Mesothelial cell of epicardium (in vitro differentiated cells): ENCODE measurements at places on chromosomes 5 and 9. TPM values are rescaled to one million over a fixed set of nuclear protein-coding genes. Genes with fewer than 3 reads are reported as not detected.

- DNase-seq = no peak
Observed at GRCh38 chr5:112349371-112349770, 69.7 kb downstream of the EPB41L4A start.

GRCh38 chr5:62354028-62354874, 48.2 kb downstream of the KIF2A start:
- no peak for DNase-seq

DNA sequence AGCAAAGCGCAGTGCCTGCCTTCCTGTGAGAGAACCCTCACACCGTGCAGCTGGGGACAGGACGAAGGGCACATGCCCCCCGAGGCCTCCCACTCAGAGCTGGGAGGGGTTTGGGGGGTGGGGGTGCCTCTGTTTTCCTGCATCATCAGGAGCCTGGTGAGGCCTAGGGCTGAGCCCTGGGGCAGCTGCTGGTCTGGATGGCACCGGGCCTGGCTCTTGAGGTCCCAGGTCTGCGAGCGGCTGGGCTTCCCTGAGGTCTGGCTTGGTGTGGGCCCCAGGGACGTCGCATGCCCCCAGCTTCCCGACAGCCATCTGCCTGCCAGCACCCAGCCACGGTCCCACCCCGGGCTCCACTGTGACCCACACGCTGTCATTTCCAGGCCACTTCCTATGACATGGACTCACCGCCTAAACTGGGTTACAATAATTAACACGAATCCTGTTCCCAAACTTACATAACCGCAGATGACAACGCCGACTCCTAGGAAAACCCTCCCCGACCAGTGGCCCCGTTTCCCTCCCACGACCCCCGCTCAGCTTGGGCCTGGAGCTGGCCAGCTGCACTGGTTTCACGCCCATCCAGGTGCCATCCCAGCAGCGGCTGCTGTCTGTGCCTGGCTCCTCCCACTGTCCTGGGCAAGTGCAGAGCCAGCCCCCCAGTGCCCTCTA, 8.7 kb downstream of the NACC2 start:
- no peak for DNase-seq

GRCh38 chr9:129934780-129935179, 99.5 kb downstream of the USP20 start:
- no peak for DNase-seq

Gene TAF11L14
- total RNA-seq = not detected in 3 replicates

- DNase-seq = no peak
Observed at GRCh38 chr5:72602696-72603685, 95.8 kb upstream of the ZNF366 start.

GRCh38 chr9:120545701-120546550, 34.0 kb downstream of the CDK5RAP2 start:
- DNase-seq = no peak

GRCh38 chr5:68482199-68482598, 266.6 kb downstream of the PIK3R1 start:
- no peak for DNase-seq

Gene NKD2
- total RNA-seq = 52.8 to 65.1 TPM (median 63.4 TPM) in 3 replicates

DNA sequence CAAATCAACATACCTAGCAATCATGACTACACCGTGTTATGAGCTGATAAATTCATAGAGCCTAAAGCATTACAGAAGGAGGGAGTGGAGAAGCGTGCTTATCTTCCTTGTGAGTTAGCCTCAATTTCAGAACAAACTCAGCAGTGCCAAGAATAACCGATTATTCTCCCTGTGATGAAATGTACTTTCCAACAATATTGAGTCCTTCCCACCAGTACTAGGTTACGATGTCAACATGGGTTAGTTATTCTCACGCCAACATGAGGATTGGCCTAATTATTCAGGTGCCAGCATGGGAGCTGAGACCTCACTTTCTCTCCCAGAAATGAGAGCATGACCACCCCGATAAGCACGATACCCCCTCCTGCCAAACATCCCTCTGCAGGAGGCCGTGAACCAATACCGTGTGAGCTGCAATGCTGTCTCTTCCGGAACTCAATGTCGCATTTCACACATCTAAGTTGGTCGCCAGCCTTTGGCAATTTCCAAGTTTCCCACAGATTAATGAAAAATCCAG, 193.7 kb downstream of the ENC1 start:
- DNase-seq = no peak

GRCh38 chr5:85479849-85480248, 1095.2 kb upstream of the EDIL3 start:
- DNase-seq = no peak

DNA sequence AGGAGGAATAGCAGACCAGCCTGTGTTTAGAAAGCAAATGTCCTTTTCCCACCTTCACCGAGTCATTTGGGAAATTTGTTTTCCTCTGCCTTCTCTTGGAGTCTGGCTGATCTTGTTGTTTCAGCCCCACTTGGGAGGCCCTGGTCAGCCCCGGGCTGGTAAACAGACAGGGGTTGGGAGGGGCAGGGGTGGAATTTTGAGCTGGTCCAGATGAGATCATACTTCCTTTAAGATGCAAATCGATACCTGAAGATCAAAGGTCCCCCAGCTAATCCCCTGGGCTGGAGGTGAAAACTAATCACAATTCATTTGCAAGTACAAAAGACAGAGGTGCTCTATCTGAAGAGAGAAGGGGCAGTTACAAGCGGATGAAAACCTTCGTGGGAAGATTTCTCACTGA, 118.4 kb downstream of the PAPPA start:
- no peak for DNase-seq

GRCh38 chr5:36696059-36696673, 89.8 kb downstream of the SLC1A3 start:
- DNase-seq = no peak

Gene GARIN3
- total RNA-seq = not detected in 3 replicates

- DNase-seq = no peak
Observed at GRCh38 chr9:126534431-126535186, 79.1 kb upstream of the LMX1B start.

Gene MAN1B1
- 61.1 to 65.1 TPM (median 61.2 TPM) in 3 replicates for total RNA-seq

Gene PPP2R2B
- 18.2 to 20.2 TPM (median 19.7 TPM) in 3 replicates for total RNA-seq

- no peak for DNase-seq
Observed at GRCh38 chr5:153670101-153670500, 179.6 kb downstream of the GRIA1 start.

DNA sequence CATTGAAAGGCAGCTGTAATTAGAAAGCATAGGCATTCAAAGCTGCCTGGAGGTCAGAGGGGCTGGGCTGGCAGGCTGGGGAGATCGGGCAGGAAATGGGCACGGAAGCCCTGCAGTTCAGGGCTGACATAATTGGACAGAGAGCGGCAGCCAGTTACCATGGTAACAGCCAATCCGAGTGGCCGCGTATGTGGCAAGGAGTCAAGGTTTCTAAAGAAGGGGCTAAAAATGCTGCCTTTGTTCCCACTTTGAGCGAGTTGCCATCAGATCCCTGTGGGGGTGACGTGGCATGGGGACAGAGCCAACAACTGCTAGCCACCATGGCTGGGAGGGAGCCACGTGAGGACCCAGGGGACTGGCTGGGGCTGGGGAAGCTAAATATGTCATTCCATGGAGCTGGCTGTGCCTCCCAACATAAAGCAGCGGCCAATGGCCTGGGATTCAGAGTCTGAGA, 44.7 kb upstream of the NDFIP1 start:
- DNase-seq = no peak

DNA sequence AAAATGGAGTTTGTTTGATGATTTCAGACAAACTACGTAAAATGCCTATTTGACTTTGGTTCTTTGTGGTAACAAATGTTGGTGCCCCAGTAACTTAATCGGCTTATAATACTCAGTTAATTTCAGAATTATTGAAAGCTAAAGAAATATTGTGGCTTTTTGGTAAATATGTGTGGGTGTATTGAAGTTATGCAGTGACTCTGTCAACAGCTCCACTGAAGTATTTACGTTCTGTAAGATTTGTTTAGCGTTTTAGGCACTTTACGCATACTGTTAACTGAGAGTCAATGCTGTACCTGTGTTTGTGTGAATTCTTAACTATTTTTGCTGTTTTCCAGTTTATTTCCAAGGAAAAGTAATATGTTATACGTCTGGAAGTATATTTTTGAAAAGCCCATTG, 2.2 kb downstream of the RAD23B start:
- DNase-seq = no peak

Gene IRX1
- 68.5 to 71.5 TPM (median 68.6 TPM) in 3 replicates for total RNA-seq

- DNase-seq = no peak
Observed at GRCh38 chr5:3344671-3345070, 251.0 kb upstream of the IRX1 start.

- DNase-seq = no peak
Observed at GRCh38 chr9:4986783-4987182, 1.7 kb downstream of the JAK2 start.

GRCh38 chr5:110362261-110362660, 364.2 kb downstream of the TMEM232 start:
- no peak for DNase-seq

GRCh38 chr9:83060556-83060955, 2.4 kb downstream of the RASEF start:
- no peak for DNase-seq

Gene PCDHA1
- total RNA-seq = not detected in 3 replicates

DNA sequence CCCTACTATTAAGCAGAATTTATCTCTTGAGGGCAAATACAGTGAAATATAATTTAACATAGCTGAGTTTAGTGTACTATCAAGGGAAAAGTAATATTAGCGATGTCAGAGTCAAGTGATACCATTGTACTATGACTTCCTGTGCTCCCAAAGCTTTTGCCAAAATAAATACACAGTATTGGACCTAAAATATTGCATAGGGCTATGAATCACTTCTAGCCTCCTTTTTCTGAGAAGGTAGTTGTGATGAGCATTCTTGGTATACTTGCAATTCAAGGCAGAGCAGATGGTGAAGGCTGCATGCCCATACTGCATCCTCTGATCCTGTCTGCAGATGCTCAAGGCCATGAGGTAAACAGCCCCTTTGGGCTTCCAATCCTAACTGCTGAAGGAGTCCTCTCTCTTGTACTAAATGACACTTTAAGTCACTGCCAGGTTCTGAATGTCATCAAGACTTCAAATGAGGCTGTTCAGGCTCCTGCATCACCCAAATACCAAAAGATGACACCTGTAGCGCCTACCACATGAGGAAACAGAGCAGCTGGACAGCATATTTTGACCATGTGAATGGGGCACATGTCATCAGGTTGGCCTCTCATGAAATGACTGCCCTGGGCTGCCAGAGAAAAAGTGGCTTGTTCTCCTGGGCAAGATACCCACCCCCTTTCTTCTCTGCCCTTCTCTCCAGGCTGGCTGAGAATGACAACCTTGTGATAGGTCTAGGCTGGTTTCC, 29.7 kb upstream of the PPP2CA start:
- no peak for DNase-seq

DNA sequence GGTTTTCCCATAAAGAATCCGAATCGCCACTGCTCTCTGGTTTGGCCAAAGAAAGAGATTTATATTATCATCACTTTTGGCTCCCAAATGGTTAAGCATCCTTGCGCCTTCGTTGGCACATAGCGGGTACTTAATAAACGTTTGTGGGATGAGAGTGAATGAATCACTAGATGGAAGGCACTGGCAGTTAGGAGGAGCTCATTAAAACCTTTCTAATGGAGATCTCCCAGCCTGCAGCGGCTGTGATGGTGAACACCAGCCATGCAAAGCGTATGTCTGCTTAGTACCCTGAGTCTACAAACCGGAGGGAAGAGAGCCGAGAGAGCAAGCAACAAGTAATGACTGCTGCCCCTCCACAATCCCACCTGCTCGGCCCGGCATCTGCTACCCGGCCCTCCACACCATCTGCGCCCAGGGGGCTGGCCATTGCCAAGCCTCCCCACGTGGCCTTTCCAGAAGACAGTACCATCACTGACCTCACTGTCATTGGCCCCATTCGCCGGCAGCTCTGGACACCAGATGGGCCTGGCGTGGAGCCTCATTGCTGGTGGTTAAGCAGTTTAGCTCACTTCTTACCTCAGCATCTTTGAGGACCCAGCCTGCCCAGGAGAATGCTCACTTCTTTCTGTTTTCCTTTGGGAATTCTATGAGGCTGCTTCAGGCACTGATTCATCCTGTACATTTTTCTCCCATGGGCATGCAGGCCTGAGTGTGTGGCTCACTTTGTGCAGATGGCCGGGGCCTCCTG, 39.3 kb upstream of the ANKRD33B start:
- DNase-seq = no peak

GRCh38 chr5:175750511-175750931, 92.7 kb downstream of the HRH2 start:
- no peak for DNase-seq

Gene LRRC19
- total RNA-seq = not detected in 3 replicates

Gene KCNIP1
- 1.3 to 2.3 TPM (median 1.5 TPM) in 3 replicates for total RNA-seq

GRCh38 chr5:16037121-16037845, 142.3 kb downstream of the MARCHF11 start:
- DNase-seq = no peak

- DNase-seq = no peak
Observed at GRCh38 chr5:56095579-56096102, 100.9 kb upstream of the IL6ST start.

Gene EGFL7
- total RNA-seq = 35.6 to 39.3 TPM (median 38.2 TPM) in 3 replicates

- no peak for DNase-seq
Observed at GRCh38 chr5:34740389-34740806, 84.3 kb downstream of the RAI14 start.

Gene CDC20B
- total RNA-seq = 0.09 to 0.16 TPM in 2 of 3 replicates, not detected in the other

DNA sequence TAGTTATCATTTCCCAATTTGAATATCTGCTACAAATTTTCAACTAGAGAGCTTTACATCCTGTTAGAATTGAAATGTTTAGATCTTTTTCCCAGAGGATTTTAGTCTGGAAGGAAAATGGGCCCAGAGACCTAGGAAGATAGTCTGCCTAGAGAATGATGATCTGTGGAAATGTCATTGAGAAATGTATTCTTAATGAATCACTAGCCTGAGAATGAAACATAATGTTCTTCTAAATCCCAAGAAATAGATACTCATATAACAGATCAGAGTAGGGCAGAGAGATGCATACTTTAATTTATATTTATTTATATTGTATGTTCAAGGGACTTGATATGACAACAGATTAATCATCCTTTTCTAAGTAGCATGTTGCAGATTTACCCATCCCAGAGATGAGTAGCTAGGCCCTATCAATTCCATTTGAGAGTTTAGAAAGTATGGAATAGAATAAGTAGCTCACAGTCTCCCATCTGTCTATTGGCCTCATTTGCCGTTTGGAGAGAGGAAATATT, 25.1 kb upstream of the SLC44A1 start:
- DNase-seq = no peak

DNA sequence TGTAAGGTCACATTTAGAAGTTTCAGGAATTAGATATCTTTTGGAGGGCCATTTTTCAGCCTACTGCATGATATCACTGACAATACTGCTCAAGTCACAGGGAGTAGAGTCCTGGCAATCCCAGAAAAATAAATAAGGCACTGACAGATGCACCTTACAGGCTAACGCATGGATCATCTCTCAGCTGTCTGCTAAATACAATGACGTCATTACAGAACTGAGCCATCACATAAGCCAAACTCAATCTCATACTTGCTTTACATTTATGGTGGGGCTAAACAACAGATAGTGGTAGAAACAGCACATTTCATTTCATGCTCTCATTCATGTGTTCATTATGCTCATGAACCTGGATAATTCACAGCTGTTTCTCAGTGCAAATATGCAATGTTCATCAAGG, 243.7 kb downstream of the SEMA5A start:
- DNase-seq = no peak

Gene NTNG2
- 6.4 to 8.3 TPM (median 8.1 TPM) in 3 replicates for total RNA-seq

Gene CAAP1
- total RNA-seq = 18.7 to 23.6 TPM (median 19.5 TPM) in 3 replicates

GRCh38 chr9:37904445-37905130, 661 bp upstream of the SLC25A51 start:
- no peak for DNase-seq

GRCh38 chr5:50365426-50366251, 75.4 kb downstream of the EMB start:
- no peak for DNase-seq

GRCh38 chr5:129541648-129542251, 81.7 kb downstream of the ADAMTS19 start:
- DNase-seq = no peak

Gene TLX3
- not detected in 3 replicates for total RNA-seq

GRCh38 chr5:55633574-55634208, 78.4 kb downstream of the SLC38A9 start:
- no peak for DNase-seq
